ENCODE measurements at places on chromosomes 12 and 14.

DNA sequence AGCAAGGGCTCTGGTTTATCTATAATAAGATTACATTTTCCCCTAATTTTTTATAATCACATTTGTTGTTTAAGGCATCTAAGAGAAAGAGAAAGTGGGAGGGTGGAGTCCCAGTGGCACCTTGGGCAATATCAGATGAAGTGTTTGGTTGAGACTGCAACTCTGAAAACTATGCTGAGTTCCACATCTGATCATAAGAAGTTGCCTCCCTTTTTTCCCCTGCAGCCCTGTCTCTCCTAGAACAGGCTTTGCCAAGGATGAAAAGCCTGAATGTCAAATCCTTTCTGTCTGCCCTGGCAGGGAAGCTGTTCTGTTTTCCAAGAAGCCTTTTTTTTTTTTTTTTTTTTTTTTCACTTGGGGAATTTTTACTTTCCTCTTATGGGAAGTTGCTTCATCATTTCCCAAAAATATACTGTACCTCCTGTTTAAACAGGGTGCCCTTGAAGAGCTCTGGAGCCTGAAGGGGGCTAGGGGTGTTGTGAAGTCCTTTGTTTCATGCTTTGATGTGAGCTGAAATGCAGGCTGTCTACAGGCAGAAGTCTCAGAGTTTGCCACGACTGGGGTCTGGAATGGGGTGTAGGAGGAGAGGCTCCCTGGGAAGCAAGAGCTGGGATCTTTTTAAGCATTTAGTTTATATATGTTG is 71.3 kb downstream of the SUSD6 start:
- DNase-seq, result peak; percentile 81

DNA sequence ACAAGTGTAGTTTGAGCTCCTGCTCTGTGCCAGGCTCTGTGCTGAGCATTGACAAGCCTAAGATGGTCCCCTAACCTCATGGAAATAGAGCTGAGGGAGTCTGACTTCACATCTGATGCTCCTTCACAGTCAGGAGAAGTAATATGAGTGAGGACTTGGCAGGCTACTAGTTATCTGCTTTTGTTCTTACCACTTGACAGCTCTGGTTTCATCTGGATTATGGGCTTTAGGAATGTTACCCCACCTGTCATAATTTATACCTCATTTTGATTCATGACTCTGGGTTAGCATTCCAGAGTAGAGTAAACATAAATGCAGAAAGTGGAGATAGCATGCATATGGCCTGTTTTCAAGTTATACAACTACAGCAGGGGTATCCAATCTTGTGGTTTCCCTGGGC is 40.5 kb downstream of the ATP6V1D start:
- DNase-seq, result no peak

DNA sequence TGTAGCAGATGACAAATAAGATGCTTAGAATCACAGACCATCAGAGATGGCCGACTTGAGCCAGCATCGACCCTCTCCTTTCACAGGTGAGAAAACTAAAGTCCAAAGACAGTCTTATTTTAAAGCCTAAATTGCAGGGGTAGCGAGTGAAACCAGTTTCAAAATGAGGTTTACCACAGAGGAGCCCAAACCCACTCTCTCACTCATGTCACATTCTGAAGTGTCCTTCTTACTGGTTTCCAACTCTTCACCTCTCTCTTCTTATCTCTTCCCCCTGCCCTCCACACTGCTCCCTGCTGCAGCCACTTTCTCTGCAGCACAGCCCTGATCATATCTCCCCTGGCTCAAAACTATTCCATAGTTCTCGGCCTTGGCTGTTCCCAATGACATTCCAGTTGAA is 57.0 kb upstream of the NID2 start:
- no peak for DNase-seq

DNA sequence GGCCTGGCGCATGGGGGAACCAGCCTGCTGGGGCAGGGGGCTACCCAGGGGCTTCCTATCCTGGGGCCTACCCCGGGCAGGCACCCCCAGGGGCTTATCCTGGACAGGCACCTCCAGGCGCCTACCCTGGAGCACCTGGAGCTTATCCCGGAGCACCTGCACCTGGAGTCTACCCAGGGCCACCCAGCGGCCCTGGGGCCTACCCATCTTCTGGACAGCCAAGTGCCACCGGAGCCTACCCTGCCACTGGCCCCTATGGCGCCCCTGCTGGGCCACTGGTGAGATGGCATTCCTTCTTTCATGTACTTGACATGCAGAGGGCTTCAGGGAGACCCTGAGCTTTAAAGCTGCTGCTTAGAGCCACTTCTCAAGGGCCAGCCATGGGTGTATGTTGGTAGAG is 9.0 kb downstream of the LGALS3 start:
- no peak for DNase-seq

GRCh38 chr12:124481257-124481750 is 86.1 kb downstream of the NCOR2 start:
- DNase-seq, result no peak

DNA sequence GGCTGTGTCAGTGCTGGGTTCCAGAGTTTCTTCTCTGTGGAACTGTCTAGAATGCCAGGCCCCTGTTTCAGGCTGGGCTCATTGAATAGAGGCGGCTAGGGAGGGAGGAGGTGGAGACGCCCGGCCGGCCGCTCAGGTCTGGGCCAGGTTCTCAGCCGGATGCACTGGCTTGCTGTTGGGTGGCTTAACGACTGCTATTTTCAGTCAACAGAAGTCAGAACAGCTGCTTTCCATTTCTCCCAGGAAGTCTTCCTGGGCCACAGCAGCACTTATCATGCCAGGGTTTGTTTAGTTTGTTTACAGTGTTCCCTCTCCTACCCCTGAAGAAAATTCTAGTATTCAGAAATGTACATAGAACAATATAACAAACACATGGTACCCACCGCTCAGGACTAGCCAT is 26.0 kb upstream of the VPS37B start:
- DNase-seq, result no peak
